ENCODE measurements at places on chromosomes 3 and 15.

DNA sequence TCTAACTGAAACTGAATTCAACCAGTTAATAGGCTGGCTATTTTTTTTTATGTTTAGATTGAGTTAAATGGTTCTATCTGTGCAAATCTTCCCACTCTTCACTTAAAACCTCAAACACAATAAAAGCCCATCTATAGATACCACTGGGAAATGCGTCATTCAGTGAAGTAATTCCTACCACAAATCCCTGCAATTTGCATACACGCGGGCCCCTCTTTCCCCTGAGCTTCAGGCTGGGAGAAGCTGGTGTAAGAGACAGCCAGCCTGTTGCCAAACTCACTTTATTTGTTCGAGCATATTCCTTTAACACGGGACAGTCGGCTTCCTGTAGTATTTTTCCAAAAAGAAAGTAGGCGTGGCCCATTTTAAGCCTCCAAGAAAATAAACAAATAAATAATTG is 26.0 kb upstream of the MCTP2 start:
- no peak for DNase-seq

DNA sequence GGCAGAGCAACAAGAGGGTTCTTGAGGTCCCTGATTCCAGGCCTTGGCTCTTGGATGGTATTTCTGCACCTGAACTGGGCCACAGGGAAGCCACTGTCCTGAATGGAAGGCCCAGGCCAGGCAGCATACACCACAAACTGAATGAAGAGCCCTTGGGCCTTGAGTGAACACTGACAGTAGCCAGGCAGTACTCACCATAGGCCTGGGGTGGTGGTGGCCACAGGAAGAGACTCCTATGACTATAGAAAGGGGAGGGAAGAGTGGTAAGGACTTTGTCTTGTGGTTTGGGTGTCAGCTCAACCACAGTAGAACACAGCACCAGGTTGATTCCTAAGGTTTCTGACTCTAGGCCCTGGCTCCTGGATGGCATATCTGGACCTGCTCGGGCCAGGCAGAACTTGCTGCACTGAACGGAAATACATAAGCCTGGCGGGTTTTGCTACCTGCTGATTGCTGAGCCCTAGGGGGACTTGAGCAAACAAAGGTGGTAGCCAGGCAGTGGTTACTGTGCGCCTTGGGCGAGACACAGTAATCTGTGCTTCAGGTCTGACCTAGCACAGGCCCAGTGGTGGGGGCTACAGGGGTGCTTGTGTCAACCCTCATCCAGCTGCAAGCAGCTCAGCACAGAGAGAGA is 241.4 kb downstream of the ISL2 start:
- DNase-seq: no peak

GRCh38 chr3:1967525-1967924 is 131.1 kb upstream of the CNTN4 start:
- no peak for DNase-seq

DNA sequence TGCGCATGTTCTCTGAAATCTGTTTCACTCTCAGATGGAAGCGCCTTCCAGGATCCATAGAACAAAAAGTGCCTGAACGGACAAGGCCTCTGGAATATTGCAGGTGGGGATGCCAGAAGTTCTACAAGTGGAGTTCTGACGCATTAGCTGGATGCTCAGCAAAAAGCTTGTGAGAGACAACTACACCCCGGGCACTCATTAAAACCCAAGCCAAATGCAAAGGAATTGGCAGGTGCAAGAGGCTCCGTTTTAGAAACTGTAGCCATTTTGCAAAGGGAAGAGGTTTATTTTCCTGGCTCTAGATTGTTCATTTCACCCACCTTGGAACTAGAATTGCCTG is 35.2 kb upstream of the SLC24A5 start:
- no peak for DNase-seq

- DNase-seq: no peak
Observed at GRCh38 chr15:25981114-25981513, 118.0 kb upstream of the ATP10A start.

GRCh38 chr15:65918357-65918920 is 49.1 kb downstream of the RAB11A start:
- DNase-seq: no peak

DNA sequence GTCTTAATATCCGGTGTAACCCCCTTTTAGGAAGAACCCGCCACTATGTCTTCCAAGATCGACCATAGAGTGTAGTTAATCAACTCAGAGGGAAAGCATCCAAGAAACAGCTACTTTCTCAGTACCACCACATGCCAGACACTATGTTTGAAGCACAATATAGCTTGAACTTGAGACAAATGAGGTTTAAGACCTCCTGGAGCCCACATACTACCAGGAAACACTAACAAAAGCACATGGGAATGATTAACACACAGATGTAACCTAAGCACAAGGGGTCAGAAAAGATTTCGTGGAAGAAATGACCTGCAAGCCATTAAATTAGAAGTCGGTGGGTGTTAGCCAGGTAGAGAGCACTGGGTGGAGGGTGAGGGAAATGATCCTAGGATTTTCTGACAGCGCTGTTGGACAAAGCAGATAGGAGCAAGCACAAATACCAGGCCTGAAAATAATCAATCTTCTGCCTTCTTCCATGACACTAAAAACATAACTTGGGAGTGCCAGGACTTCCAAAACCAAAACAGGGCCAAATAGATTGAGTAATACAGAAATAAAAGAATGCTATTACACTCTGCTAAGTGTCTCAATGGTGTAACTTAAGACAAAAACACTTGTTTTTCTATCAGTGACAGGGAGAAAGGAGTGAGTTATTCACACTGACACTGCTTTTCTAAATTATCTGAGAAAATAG is 213.7 kb downstream of the FOXP1 start:
- DNase-seq: no peak

DNA sequence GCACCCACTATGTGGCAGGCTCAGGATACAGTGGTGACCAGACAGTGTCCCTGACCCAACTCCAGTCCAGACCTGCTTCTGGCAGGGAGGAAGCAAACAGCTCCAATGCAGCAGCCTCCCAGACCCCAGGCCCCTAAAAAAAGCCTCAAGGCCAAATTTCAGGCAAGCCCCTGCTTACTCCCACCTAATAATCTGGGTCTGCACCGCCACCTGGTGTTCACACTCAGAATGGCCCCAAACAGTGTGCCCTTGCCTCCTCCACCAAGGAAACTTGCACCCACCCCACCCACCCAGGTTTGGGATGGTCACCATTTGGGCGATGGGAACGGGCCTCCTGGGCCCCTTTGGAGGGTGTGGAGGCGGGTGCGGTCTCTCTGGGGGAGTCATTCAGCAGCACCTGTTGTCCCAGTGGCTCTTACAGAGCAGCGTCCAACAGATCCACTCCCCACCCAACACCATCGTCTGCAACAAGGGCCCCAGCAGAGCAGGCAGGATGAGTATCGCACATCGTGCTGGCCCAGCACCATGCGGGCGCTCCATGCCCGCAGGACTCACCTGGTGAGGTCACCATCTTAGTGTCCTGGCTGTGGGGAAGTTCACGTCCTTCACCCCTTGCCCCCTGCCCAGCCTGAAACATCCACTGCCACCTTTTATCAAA is 17.3 kb downstream of the C3orf18 start:
- DNase-seq: peak; percentile 21

GRCh38 chr3:157104521-157104920 is 55.4 kb downstream of the CCNL1 start:
- no peak for DNase-seq

GRCh38 chr3:79199966-79200365 is 567.8 kb downstream of the ROBO1 start:
- no peak for DNase-seq

DNA sequence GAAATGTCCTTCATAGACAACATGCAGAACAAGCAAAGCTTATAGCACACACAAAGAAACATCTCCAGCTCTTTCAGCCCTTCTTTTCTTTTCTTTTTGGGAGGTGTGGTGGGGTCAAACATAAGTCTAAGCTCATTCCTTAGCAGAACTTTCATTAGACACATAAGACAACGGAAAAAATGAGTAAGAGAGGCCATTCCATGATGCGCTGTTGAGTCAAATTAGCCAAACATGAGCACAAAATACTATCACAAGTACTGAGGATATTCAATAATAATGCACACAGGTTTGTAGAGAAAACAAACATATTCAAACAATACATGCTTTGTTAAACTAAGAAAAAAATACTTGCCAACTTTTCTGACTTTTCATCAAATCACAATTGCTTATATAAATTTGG is 83.0 kb downstream of the PLOD2 start:
- no peak for DNase-seq

Data from stimulated activated CD8-positive, alpha-beta memory T cell treated with anti-CD3 and anti-CD28 coated beads, Interleukin-7, amount 100 ng/mL, for 48 hours (primary cell).